ENCODE measurements at places on chromosomes 5 and 9.

GRCh38 chr5:171299851-171300250 is 9.2 kb upstream of the TLX3 start:
- DNase-seq = no peak

GRCh38 chr5:111372799-111373198 is 139.5 kb downstream of the STARD4 start:
- no peak for DNase-seq

DNA sequence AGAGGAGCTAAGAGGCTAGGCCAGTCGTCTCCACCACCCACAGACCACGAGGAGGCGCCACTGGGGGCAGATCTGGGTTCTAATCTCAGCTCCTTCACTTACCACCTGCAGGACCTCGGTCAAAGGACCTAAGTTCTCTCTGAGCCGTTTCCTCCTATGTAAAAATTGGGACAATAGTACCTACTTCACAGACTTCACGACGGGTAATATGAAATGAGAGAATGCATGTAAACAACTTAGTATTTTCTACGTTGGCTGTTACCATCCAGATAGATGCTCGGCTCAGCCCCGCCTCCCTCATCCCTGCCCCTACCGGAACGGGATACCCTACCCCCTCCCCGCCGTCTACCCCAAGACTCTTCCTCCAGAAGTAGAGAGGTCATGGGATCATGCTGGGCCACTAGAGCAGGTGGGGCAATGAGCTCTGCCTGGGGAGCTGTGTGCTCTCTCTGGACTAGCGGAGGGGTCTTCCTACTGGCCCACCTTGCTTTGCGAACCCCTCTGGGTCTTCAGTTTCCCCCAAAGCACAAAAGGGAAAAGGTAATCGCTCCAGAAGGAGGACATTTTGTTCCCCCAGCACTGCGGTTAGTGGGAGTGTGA is 541 bp downstream of the GNPDA1 start:
- no peak for DNase-seq

DNA sequence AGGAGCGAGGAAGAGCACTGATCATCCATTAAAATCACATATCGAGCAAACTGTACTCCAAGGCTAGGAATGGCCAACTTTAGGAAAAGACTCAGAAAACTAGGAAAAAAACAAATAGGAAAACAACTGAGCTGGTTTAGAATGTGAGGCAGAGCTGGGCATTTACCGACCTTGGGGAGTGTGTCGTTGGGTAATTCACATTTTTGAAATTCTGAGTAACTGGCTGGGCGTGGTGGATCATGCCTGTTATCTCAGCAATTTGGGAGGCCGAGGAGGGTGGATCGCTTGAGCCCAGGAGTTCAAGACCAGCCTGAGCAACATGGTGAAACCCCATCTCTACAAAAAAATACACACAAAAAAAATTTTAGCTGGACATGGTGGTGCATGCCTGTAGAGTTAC is 70.1 kb downstream of the ZFAND5 start:
- peak; percentile 59 for DNase-seq

GRCh38 chr5:133202066-133202665 is 150.4 kb downstream of the HSPA4 start:
- DNase-seq = no peak

- DNase-seq = no peak
Measured at GRCh38 chr9:125423964-125424363, 162.3 kb downstream of the GAPVD1 start.

DNA sequence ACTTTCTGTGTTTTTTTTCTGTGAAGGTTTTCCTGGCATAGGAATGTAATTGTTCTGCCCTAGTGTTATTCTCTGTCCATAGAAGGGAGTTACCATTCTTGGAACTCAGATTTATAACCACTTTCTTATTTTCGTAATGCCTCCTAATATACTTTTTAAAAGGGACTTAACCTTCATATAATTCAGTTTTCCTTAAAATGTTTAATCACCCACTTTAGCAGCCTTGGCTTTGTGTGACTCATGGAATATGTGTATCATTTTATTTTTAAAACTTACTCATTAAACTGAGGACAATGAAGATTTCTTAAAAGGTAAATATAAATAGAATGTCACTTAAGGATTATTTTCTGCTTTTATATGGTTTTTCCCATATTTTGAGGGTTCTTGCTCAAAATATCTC is 50.0 kb downstream of the RAI14 start:
- DNase-seq = no peak

- no peak for DNase-seq
Measured at GRCh38 chr9:107102011-107102410, 181.1 kb upstream of the RAD23B start.

DNA sequence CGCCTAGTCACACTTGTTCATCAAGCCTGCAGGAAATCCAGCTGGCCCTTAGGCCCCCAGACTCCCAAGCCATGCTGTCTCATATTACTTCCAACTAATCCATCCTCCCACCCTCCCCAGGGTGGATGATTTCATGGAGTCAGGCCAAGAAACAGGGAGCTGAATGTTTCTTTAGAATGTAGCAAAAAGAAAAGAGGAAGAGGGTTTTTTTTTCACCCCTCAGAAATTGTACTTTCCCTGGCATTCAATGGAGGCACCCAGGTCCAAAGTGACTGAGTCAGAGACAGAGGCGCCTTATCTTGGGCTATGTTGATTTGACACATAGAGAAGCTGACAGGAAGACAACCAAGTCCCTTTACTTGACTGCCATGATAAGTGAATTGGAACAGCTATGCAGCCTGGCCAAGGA is 260.2 kb upstream of the NR4A3 start:
- no peak for DNase-seq

- DNase-seq = peak; percentile 57
Measured at GRCh38 chr5:149445739-149446369, 66.8 kb upstream of the IL17B start.

- no peak for DNase-seq
Measured at GRCh38 chr5:143258559-143259253, 144.8 kb downstream of the NR3C1 start.

- peak; percentile 44 for DNase-seq
Measured at GRCh38 chr9:136544548-136544963, 1.3 kb downstream of the NOTCH1 start.

DNA sequence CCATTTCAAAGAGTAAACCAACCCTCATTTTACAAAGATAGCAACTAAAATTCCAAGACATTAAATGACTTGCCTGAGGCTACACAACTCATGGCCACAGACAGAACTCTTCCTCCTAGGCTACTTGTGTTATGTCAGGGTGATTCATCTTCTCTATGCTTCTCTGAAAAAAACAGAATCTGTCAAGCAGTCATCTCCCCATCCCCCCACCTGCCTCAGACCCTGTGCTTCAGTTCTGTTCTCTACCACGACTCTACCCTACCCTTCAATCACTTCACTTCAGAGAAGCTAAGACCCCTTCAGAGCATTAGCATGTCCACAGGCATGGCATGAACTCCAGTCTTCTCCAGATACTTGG is 277.7 kb upstream of the PTGER4 start:
- DNase-seq = no peak

GRCh38 chr9:4024281-4024777 is 275.5 kb downstream of the GLIS3 start:
- no peak for DNase-seq

GRCh38 chr9:131298816-131299215 is 9.3 kb downstream of the PLPP7 start:
- DNase-seq = no peak

DNA sequence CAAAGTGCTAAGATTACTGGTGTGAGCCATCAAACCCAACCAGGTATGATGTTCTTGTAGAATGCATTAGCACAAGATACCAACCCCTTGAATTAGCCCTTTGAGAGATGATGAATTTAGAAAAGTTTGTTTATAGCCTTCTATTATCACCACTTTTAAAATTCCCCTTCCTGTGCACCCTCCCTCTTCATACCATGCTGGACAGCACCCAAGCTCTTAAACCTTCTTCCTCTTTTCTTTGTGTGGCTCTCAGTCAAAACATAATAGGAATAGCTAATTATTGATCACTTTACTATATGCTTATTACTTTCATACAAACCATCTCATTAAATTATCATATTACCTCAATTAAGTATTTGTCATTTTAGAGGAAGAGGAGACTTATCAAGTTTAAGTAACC is 87.6 kb upstream of the TMED7 start:
- no peak for DNase-seq

GRCh38 chr5:143135832-143136551 is 267.5 kb downstream of the NR3C1 start:
- DNase-seq = no peak

DNA sequence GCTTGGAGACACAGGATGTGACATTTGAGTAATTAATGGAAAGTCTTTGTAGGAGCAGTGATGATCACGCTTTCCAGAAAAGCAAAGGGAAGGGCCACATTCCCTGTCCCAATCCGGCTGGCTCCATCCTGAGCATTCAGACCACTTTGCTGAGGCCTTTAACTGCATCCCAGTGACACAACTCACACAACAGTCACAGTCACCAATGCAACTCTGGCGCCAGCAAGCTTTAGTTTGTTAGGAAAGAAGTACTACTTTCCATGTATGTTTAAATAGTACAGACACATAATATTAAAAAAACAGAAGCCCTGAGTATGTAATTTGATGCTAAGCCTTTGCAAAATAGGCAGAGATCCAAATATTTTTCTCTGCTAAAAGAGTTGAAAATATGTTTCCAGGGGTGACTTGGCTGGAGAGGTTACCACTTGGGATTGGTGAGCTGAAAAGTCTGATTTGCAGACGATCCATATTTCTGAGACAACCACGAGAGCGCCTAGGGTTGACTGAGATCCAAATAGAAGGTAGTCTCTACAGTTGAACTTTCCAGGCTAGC is 31.7 kb upstream of the GAS1 start:
- DNase-seq = no peak

GRCh38 chr5:127994087-127994660 is 89.4 kb upstream of the SLC12A2 start:
- DNase-seq = no peak

DNA sequence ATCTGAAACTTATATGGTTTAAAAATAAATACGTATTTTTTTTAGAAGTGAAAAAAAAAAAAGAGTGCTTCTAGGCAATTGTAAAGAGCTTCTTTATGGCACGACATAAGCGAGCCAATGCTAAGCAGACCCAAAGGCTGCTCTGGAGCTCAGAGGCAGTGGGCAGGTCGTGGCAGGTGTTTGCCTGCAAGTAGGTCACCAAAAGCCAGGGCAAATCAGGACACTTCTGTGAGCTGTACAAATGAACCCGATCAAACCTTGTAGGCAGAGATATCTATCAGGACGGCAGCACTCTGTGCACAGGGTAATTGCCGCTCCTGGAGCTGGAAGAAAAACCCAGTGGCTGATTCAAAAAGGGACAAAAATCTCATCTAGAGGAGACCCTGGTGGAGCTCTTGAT is 75.9 kb downstream of the IRX2 start:
- no peak for DNase-seq

DNA sequence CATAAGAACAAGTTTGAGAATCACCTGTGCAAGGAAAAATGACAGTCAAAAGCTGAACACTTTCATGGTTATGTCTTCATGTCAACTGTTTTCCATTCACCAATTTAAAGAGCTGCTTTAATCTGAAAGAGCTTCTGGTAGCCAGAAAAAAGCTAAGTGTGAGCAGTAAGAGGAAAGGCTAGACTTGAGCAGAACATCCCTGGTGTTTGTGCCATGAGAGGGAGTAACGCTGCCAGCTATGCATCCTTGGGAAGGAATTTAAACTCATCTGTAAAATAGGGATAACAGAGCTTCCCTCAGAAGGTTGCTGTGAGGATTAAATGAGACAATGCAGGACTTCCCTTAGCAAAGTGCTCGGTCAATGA is 193.7 kb downstream of the MAPKAP1 start:
- no peak for DNase-seq

- DNase-seq = no peak
Measured at GRCh38 chr9:124134526-124134925, 123.0 kb downstream of the LHX2 start.

DNA sequence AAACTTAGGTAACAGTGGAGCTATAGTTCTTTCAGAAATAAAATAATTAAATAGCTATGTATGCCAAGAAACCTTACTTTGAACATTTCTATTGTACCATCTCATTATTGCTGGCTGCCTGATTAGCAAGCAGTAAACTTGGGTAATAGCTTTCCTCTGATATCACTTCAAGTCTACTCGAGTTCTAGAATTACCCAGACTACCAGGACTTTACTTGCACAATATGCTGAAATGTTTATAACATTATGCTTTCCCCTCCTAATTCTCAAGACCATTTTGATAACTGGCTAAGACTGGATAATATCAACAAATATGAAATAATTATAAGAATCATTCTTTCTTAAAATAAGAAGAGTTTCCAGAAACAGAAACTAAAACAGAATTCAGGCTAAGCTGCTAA is 512.6 kb downstream of the RAB3C start:
- no peak for DNase-seq

DNA sequence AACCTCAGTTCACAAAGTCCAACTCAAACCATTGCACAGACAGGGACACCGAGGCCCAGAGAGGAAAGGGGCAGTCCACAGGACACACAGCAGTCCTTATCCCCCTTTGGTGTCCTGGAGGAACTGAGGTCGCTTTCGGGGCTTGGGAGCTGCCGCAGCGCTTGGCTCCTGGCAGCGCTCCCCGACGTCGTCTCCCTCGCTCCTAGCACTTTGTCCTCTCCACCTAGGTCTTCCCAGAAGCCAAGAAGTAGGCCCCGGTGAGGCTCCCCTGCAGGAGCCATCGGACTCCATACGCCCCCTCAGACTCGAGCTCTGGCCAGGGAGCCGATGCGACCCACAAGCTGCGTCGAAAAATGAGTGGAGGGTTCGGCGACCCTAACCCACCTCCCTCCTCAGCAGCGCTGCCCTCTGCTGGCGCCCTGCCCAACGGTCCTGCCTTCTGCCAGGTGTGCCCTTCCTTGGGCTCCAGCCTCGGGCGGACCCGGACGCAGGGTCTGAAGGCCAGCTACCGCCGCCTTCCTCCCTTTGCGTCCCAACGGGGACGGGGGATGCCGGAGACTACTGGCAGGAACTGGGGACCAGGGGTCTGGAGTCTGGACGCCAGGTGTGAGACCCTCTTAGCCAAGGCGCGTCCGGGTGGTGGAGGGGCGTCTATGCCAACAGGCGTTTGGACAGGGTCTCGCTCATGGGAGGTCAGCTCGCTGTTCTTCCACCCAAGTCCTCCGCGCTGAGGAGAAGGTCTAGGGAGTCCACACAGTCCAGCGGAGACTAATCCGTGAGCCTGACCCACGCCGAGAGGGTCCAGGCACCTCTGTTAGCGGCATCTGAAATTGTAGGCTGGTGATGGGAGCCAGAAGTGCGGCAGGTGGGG is 2.1 kb upstream of the PRDM12 start:
- no peak for DNase-seq

DNA sequence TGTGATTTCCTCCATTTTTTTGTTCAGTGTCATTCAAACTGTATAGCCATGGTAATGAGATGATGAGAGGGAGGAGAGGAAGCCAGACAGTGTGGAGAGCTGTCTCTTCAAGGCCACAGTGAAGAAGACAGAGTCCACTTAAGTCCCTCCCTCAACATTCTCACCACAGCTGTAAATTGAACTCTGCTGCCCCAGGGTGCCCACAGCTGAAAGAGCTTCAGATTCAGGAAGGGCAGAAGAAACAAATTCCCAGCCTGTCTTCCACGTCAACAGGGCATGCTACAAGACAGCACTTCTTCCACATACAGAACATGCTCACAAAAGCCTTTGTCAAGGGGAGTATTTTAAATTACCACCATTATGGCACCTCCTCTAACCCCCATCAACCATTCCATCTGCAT is 100.4 kb downstream of the KLHL3 start:
- DNase-seq = no peak

- no peak for DNase-seq
Measured at GRCh38 chr9:16532681-16533450, 337.6 kb downstream of the BNC2 start.

- DNase-seq = no peak
Measured at GRCh38 chr9:136105398-136106135, 10.5 kb upstream of the NACC2 start.

Data from Caco-2 (cell line).